H9 (cell line): ENCODE measurements at places on chromosomes 7 and 10.

GRCh38 chr10:69500864-69501468 is 49.7 kb downstream of the TSPAN15 start:
- no peaks in the 10 kb centered on the region for H3K4me1 ChIP-seq
- no peak overlapping the region for H3K27ac ChIP-seq
- H3K27me3 ChIP-seq: no peaks in the 10 kb centered on the region
- peak; percentile 2 for DNase-seq

DNA sequence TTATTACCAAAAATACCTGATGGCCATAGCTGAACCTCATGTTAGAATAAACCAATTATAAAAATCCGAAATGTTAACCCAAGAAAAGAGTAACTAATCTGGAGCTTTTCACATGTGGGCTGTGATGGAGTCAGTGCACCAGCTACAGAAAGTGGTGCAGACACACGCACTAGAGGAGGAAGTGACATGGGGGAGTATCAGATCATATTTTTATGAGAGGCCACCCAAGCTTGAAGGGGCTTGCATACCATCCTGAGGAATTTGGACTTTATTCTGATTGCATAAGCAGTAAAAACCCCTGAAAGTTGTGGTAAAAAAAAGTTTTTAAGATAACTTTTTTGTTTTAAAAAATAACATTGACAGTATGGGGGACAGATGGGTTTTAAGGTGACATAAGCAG is 1148.5 kb upstream of the CELF2 start:
- no peaks in the 10 kb centered on the region for H3K27me3 ChIP-seq
- no peak for DNase-seq
- H3K4me1 ChIP-seq: no peaks in the 10 kb centered on the region
- H3K36me3 ChIP-seq: no peaks in the 10 kb centered on the region

DNA sequence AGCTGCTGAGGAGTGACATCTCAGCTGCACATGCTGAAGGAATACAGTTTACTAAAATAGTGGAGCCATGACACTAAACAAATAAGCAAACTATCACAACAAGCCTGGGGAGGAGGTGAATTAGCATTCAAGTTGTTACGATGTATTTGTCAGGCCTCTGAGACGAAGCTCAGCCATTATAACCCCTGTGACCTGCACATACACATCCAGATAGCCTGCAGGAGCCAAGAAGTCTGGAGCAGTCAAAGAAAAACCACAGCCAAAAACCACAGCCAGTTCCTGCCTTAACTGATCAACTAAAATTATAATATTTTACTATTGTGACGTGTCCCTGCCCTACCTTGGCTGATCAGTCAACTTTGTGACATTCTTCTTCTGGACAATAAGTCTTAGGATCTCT is 68.6 kb downstream of the NSUN6 start:
- no peak for DNase-seq
- H3K4me3 ChIP-seq: no peak overlapping the region
- no peak overlapping the region for H3K27ac ChIP-seq

GRCh38 chr7:85587785-85588184 is 400.9 kb upstream of the SEMA3D start:
- no peaks in the 10 kb centered on the region for H3K36me3 ChIP-seq
- H3K27ac ChIP-seq: no peak overlapping the region
- no peaks in the 10 kb centered on the region for H3K4me1 ChIP-seq
- no peaks in the 10 kb centered on the region for H3K27me3 ChIP-seq

- no peak for DNase-seq
- H3K27me3 ChIP-seq: no peaks in the 10 kb centered on the region
- H3K4me3 ChIP-seq: no peak overlapping the region
- no peak overlapping the region for H3K27ac ChIP-seq
Observed at GRCh38 chr10:107649249-107649648, 484.7 kb upstream of the SORCS1 start.

DNA sequence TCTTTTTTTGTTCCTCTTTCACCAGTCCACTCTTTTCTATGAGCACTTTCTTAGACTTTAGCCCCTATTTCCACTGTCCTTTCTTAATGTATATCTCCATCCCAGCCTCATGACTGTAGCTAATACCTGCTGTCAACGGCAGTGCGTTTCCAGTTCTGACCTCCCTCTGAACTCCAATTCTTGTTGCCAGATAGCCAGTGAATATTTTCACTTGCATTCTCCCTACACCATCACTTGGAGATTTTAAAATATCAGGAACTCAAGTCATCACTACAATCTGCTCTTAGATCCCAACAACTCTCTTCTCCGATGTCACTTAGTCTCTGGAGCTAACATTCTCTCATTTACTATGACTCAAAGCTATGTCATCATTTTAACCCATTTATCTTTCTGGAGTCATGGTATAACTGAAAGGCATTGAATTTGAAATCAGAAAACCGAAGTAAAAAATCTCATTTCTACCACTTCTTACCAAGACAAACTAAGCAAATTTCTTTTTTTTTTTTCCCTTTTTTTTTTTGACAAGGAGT is 5.1 kb upstream of the SLC16A12 start:
- DNase-seq: no peak
- H3K27me3 ChIP-seq: peaks cover 3% of the 10 kb centered on the region
- H3K4me1 ChIP-seq: peaks cover 2% of the 10 kb centered on the region; the same call in 1 of the 2 replicates
- H3K27ac ChIP-seq: no peak overlapping the region
- no peaks in the 10 kb centered on the region for H3K36me3 ChIP-seq
- no peak overlapping the region for H3K4me3 ChIP-seq

DNA sequence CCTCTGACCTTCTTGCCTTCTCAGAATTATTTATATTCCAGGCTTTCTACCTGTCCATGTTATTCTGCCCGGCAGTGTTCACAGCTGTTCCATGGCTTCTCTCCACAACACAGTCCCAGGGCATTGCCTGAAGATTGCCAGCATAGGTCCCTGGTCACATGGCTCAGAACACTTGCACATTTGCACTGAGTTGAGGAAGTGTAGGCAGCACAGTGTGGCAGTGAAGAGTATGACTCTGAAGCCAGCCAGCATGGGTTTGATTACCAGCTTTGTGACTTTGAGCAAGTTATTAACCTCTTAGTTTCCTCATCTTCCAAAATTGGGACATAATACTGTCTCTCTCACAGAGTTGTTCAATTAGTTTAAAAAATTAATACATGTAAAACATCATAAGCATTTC is 73.2 kb upstream of the NEUROD6 start:
- H3K27me3 ChIP-seq: no peaks in the 10 kb centered on the region
- H3K4me3 ChIP-seq: no peak overlapping the region
- H3K27ac ChIP-seq: no peak overlapping the region
- no peaks in the 10 kb centered on the region for H3K4me1 ChIP-seq
- no peak for DNase-seq
